Testis (tissue), 5 donors: ENCODE measurements at places on chromosomes 3 and 15. TPM values are rescaled to one million over a fixed set of nuclear protein-coding genes. Genes with fewer than 3 reads are reported as not detected.

CHSY1 gene
- 20.0 TPM for polyA plus RNA-seq

ASTE1 gene
- polyA plus RNA-seq = 17.2 TPM

FOXB1 gene
- 7.4 TPM for polyA plus RNA-seq

NMNAT3 gene
- 76.5 TPM for polyA plus RNA-seq

WDR93 gene
- 31.9 TPM for polyA plus RNA-seq

PLXNB1 gene
- 41.5 TPM for polyA plus RNA-seq

RASGRP1 gene
- 4.4 TPM for polyA plus RNA-seq

C3orf22 gene
- polyA plus RNA-seq = 42.2 TPM

THAP10 gene
- polyA plus RNA-seq = 6.1 TPM

DET1 gene
- 4.4 TPM for polyA plus RNA-seq

CNTN6 gene
- polyA plus RNA-seq = 0.22 TPM

PLAAT1 gene
- 119 TPM for polyA plus RNA-seq

CGNL1 gene
- 21.0 TPM for polyA plus RNA-seq

PRTG gene
- polyA plus RNA-seq = 14.7 TPM

KY gene
- 2.4 TPM for polyA plus RNA-seq

SNTN gene
- polyA plus RNA-seq = 2.3 TPM

ZNF860 gene
- polyA plus RNA-seq = 1.5 TPM

BNC1 gene
- 75.4 TPM for polyA plus RNA-seq

ABHD5 gene
- 36.3 TPM for polyA plus RNA-seq

AMT gene
- polyA plus RNA-seq = 9.1 TPM

MGLL gene
- polyA plus RNA-seq = 26.0 TPM

NMD3 gene
- 17.5 TPM for polyA plus RNA-seq

CHAC1 gene
- 1.8 TPM for polyA plus RNA-seq

ECE2 gene
- polyA plus RNA-seq = 1.1 TPM

SERPINI2 gene
- 0.47 TPM for polyA plus RNA-seq

ZPLD1 gene
- 0.44 TPM for polyA plus RNA-seq
